ENCODE measurements at places on chromosomes 1 and 21.

GRCh38 chr1:101059945-101060542 is 34.5 kb upstream of the DPH5 start:
- no peak for DNase-seq

GRCh38 chr1:65509912-65510680 is 89.6 kb downstream of the LEPR start:
- DNase-seq: no peak

GRCh38 chr1:31937300-31938183 is 626 bp downstream of the PTP4A2 start:
- peak; percentile 44 for DNase-seq

GRCh38 chr1:177880339-177880891 is 89.4 kb downstream of the SEC16B start:
- no peak for DNase-seq

DNA sequence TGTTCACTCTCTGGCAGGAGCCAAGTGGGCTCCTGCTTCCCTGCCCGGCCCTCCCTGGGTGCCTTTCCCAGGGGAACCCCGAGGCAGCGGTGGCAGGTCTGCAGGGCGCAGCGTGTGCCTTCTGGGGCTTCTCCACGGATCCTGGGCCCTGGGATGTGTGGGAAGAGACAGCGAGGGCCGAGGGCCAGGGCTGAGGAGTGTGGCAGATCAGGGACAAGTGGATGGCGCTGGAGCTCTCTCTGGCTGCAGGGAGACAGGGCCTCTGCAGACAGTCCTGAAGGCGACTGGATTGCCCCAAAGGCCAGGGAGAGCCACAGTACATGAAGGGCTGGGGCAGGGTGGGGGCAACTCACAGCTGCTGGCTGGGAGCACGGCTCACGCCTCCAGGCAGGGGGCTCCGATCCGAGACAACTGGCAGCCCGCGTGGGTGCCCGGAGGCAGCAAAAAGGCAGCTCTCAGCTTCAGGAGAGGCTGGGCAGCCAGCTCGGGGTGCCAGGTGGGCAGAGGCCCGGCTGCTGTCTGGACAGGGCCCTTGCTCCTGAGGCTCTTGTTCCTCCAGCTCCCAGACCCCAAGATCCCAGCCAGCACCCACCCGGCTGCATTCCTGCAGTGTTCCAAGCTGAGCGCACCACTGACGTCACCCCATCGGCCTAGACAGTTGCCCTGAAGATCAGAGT is 16.0 kb downstream of the MORN1 start:
- DNase-seq: no peak

DNA sequence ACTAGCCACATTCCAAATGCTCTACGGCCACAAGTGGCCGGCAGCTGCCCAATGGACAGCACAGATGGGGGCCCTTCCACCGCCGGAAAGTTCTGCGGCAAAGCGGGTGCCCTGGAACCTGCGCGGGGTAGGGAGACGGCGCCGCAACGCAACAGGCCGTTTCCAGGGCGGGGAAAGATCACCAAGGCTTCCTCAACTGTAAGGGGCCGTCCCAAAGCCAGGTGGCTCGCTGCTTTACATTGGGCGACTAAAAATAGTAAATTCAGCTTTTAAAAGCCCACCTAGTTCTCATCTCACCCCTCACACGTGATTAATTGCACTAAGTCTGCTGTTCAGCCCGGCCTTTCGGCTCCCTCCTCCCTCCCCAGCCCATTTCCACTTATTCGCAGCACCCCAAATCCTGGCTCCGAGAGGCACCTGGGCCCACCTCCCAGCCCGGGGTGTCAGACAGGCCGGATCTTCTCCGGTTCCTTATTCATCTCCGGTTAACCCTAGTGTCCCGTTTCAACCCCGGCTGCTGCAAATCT is 643 bp downstream of the CFAP298 start:
- peak; percentile 32 for DNase-seq

GRCh38 chr1:15937706-15938168 is 38.2 kb downstream of the ZBTB17 start:
- no peak for DNase-seq

DNA sequence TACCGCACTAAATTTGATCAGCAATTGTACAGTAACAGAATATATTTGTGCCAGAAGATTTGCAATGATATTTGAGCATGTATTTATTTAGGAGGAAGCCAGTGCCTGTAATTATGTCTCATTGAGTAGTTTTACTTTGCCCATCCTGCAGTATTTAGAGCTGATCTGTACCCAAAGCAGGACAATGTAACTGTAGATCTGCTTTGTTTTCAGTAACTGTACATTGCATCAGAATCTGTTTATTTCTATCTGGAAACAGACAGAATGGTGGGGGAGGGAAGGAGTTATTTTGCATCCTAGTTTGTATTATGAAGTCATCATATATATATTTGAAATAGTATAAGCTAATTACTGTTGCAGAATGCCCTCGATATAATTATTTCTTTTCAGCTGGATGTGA is 36.2 kb upstream of the LRRC8C start:
- no peak for DNase-seq

DNA sequence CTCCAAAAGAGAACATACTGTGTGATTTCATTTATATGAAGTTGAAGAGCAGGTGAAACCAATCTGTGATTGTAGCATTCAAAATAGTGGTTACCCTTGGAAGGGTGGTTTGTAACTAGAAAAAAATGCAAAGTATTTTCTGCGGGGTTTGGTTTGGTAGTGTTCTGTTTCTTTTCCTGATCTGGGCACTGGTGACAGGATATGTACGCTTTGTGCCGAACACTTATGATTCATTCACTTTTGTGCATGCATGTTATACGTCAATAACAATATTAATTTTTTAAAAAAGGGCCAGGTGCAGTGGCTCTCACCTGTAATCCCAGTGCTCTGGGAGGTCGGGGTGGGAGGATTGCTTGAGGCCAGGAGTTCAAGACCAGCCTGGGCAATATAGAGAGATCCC is 63.8 kb downstream of the CD34 start:
- DNase-seq: peak; percentile 45

- DNase-seq: no peak
These were observed 3.4 kb downstream of the KCNA3 start for GRCh38 chr1:110671361-110671760.

DNA sequence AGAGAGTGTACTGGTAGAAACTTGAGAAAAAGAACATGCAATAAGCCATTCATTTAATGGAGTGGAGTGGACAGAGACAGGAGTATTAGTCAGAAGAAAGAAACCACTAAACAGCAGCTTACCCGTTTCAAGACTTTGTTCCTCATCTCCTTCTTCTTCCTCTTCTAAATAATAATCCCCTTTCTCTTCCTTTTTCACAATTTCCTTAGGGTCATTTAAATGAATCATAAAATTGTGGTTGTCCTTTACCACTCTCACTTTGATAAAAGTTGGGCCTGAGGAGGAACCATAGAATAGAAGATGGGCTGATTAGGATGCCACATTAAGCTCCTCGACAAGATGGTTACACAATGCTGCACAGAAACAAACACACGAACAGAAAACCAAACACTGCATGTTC is 109.6 kb downstream of the WDR3 start:
- DNase-seq: no peak

GRCh38 chr1:32411261-32411660 is 17.0 kb upstream of the BSDC1 start:
- no peak for DNase-seq

DNA sequence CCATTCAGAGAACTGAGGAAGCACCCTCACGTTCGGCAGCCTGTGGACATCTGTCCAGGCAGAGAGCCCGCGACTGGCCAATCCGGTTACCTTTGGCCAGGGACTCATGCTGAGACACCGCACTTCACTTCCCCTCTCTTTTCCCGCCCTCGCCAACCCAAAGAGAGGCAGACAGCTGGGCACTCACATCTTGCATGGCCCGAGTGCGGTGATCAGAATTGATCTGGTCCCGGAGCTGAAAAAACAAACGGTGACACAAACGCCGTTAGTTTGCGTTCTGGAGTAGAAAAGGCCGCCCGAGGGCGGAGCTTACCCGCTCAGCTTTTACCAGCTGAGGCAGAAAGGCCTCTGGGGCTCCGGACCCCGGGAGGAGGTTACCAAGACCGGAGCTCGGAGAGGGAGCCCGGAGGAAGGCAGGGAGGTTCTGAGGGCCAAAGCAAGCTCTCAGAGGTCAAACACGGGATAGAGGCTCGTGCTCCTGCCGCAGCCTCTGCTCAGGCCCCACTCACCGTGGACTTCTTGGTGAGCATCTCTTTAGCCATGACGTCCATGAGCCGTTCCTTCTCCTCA is 376 bp downstream of the SF3A3 start:
- DNase-seq: no peak

DNA sequence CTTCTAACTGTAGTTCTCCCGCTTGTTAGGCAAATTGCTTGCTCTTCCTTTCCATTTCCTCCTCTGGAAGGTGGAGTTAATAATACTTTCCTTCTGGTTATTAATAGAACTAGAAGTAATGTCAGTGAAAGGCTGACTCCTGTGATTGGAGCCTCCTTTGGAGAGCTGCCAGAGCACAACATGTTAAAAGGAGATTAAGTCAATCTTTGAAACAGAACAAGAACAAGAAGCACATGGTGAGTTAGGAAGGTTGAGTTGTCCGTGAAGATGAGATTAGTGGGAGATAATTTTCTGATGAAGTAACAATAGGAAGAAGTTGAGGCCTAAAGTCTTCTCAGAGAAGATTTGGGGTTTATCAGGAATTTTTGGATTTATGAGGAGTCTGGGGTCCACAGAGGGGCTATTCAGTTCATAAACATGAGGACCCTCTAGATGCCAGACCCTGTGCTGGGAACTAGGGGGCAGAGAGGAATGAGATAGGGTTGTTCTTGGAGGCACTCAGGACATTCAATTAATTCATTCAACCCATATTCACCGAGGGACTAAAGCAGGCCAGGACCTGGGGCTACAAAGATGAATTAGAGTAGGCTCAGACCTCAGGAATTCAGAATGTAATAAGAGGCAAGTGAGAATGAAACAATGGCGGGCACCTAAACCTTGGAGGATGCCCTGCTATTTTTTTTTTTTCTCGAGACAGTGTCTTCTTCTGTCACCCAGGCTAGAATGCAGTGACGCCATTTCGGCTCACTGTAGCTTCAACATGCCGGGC is 40.7 kb upstream of the DHCR24 start:
- DNase-seq: no peak

DNA sequence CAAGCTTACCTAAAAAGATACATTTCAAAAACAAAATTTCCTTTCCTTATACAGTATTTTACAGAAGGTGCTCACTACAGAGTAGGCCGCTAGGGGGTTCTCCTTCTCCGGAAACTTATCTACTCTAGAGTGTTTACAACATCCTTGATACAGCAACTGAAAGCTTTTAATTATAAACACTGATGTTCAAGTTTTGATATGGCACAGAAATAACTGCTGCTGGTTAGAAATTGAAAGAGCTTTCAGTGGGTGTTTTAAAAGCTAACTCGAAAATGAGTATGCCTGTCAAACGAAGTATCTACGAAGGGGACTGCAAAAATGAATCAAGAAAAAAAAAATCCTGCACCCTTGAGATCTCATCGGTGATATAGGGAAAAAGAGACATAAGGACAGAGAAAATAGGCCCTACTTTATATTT is 1.0 kb downstream of the YOD1 start:
- no peak for DNase-seq

DNA sequence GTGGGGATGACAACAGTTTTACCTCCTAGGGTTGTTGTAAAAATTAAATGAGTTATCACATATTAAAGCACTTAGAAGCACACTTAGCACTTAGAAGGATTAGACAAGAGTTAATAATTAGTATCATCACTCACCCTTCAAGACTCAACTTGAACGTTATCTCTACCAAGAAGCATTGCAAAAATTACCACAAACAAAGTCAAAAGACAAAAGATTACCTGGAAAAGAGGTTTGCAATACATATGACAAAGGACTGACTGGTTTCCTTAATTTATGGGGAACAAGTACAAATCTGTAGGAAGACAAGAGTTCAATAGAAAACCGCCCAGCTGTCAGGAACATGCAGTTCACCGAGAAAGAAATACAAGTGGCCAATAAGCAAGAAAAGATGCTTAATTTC is 93.3 kb upstream of the ATP1A1 start:
- DNase-seq: no peak

GRCh38 chr1:201841265-201841912 is 12.4 kb downstream of the IPO9 start:
- no peak for DNase-seq

GRCh38 chr1:3120140-3120539 is 51.1 kb downstream of the PRDM16 start:
- DNase-seq: no peak

- DNase-seq: no peak
These were observed 1.2 kb downstream of the CAMK2N1 start for GRCh38 chr1:20484519-20485462.

GRCh38 chr21:39845571-39846130 is 21.6 kb upstream of the PCP4 start:
- no peak for DNase-seq

- no peak for DNase-seq
These were observed 293.1 kb downstream of the LMX1A start for GRCh38 chr1:165063181-165063965.

DNA sequence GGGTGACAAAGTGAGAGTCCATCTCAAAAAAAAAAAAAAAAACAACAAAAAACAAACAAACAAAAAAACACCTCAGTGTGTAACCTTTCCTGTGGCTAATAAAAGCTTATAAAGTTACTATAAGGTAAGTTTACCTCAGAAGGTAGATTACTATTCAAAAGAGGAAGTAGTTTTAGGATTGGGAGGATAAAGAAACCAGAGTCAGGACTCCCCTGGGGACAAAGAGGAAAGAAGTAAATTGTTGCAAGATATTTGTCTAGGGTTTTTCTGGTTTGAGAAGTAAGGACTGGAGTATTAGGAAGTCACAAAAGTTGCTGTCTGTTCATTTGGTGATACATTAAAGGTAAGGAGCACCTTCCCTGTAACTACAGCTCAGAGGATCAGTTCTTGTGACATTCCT is 23.8 kb upstream of the CENPF start:
- DNase-seq: no peak

- peak; percentile 2 for DNase-seq
These were observed 690.4 kb downstream of the USP25 start for GRCh38 chr21:16420031-16420724.

GRCh38 chr21:41653954-41654491 is 112.8 kb downstream of the RIPK4 start:
- peak; percentile 72 for DNase-seq

- DNase-seq: no peak
These were observed 54.0 kb downstream of the DAB1 start for GRCh38 chr1:57369889-57370288.

Measured in RWPE1 (cell line).